Stimulated activated CD8-positive, alpha-beta memory T cell treated with anti-CD3 and anti-CD28 coated beads, Interleukin-7, amount 100 ng/mL, for 1 hour (primary cell): ENCODE measurements at places on chromosomes 3 and 15.

DNA sequence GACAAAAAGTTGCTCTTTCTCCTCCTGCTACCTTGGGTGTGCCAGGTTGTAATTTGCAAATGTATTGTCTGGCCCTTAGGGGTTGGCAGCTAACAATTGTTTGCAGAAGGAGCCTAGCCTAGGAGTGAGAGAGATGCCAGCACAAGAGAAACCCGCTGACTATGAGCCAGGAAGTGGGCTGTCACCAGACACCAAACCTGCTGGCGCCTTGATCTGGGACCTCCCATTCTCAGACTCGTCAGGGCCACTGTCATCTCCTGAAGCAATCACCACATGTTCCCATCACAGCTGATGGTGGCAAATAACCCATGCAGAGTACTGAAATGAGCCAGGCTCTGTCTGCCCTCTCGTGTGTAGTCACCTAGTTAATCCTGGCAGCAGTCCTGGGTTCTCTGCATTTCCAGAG is 406.4 kb upstream of the NPAP1 start:
- no peak for DNase-seq

- DNase-seq: no peak
Observed at GRCh38 chr15:52466134-52466701, 62.5 kb downstream of the MYO5A start.

DNA sequence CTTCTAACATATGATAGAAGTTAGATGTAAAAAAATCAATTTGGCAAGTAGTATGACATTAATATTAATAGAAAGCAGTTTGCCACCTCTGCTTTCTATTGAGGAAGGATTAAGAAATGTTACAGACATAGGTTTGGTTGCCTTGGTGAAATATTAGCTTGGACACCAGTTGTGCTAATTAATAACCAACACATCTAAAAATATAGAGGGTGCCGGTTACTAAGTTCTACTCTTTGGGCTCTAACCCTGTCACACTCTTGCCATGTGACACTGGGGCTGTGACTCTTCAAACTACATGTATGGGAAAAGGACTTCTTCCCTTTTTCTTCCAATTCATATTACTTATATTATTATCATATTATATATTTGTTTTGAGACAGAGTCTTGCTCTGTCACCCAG is 64.4 kb downstream of the TRIM71 start:
- no peak for DNase-seq

GRCh38 chr3:632571-633170 is 436.1 kb downstream of the CHL1 start:
- DNase-seq: no peak

DNA sequence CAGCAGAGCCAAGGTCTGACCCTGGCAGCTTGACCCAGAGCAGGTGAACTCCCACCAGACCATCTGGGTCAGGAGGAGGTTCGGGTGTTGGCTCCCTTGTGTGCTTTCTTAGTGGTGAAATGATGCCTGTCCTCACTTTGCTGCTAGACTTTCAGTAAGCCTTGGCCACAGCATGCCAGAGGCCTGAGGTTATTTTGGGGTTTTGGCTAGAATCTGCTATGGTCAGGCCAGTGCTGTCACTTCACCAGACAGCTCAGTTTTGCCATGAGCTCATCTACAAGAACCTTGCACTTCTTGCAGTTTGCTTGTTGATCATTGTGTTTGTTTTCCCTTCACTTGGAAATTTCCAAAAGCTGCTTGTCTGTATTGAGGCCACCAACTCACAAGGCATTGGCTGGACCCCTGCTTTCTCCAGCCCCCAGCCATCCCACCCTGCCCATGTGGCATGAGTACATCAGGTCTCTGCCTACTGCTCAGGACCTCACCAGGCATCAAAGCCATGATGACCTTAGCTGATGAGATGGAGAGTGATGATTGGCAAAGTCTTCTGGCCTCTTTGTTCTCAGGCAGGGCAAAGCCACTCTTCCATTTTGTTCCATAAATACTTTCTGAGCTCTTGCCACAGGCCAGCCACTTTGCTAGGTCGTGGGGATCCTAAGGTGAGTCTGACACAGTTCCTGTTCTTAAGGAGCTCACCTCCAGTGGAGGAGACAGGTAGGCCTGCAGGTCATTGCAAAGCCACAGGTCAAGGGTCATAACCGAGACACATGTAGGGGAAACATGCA is 122.6 kb downstream of the ARNT2 start:
- no peak for DNase-seq

GRCh38 chr3:121989943-121990342 is 32.1 kb downstream of the ILDR1 start:
- DNase-seq: no peak

- DNase-seq: no peak
Observed at GRCh38 chr15:30933293-30933692, 29.6 kb downstream of the FAN1 start.

- no peak for DNase-seq
Observed at GRCh38 chr15:88106074-88106473, 150.5 kb downstream of the NTRK3 start.

DNA sequence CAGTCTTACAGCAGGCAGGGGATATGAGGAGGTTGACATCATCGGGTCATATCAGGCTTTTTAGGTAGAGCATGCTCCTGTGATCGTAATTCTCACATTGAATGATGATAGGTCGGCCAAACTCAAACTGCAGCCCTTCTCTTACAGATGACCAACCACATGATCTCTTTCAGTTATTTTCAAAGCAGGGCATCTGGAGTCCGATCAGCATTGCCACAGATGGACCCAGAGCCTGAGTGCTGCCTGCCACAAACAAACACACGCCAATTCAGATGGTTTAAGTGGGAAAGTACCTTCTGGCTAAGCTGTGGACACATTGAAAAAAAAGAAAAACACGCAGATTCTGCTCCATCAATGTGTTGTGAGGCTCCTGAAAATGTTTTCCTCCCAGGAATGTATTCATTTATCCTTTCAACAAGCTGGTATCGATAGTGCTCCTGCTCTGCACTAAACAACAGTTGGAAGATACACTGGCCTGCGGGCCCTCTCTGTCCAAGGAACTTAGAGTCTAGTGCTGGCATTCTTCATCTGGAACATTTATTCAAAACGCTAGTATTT is 31.2 kb downstream of the ARPP21 start:
- DNase-seq: no peak

- no peak for DNase-seq
Observed at GRCh38 chr3:194983620-194984019, 287.3 kb downstream of the XXYLT1 start.

DNA sequence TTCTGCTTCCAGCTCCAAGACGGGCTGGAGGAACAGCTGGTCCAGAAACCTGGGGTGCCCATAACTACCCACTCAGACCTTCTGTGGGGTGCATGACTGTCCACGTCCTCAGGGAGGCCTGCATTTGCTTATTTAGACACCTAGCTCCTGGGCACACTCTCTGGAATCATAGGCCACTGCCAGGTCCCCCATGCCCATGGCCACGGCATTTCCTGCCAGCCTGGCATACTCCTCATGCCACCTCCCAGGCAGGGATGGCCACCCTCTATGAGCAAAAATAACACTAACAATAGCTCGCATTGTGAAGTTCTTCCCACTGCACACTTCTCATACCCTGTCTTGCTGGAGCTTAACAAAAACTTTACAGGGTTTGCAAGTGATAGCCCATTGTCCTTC is 166.9 kb upstream of the TPM1 start:
- no peak for DNase-seq

- DNase-seq: no peak
Observed at GRCh38 chr3:13122081-13123012, 49.1 kb upstream of the IQSEC1 start.

DNA sequence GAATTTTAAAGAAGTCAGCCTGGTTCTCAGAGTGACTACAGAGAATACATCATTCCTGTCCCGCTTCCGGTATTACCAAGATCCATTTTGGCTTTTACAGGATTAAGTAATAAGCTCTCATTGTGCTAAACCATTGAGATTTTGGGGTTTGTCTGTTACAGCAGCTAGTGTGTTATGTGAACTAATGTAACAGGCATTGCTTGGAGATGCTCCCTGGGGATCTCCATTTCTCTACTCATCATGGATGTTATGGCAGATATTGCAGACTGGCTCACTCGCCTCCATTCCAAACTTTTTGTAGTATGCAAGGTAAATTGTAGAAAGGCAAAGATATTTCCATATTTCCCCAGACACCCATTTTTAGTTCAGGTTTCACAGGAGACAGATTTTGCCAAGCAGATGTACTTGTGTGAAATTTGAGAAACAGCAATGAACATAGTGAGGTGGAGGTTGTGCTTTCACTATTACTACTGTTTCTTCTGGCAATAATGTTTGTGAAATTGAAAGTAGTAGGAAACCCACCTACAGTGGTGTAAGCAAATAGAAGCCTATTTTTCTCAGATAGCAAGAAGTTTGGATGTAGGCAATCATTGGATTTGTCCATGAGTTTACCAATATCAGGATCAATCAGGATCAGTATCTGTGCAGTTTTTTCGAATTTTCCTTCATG is 177.1 kb upstream of the GALNT15 start:
- no peak for DNase-seq

DNA sequence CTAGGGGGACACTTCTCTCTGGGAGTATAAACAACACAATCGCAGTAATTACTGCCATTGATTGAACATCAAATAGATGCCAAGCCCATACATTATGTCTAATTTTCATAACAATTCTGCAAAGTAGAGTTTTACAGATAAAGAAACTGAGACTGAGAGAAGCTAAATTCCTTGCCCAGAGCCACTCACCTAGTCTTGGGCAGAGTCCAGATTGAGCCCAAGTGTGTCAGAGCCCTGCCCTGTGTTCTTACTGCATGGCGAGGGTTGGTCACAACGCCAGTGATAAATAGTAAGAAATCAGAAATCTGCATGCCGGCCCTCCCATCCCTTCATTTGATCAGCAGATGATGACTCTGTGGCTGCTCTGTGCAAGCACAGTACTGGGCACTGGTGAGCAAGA is 106.3 kb downstream of the C3orf70 start:
- DNase-seq: no peak

- DNase-seq: no peak
Observed at GRCh38 chr15:91624353-91624968, 229.0 kb upstream of the SLCO3A1 start.

DNA sequence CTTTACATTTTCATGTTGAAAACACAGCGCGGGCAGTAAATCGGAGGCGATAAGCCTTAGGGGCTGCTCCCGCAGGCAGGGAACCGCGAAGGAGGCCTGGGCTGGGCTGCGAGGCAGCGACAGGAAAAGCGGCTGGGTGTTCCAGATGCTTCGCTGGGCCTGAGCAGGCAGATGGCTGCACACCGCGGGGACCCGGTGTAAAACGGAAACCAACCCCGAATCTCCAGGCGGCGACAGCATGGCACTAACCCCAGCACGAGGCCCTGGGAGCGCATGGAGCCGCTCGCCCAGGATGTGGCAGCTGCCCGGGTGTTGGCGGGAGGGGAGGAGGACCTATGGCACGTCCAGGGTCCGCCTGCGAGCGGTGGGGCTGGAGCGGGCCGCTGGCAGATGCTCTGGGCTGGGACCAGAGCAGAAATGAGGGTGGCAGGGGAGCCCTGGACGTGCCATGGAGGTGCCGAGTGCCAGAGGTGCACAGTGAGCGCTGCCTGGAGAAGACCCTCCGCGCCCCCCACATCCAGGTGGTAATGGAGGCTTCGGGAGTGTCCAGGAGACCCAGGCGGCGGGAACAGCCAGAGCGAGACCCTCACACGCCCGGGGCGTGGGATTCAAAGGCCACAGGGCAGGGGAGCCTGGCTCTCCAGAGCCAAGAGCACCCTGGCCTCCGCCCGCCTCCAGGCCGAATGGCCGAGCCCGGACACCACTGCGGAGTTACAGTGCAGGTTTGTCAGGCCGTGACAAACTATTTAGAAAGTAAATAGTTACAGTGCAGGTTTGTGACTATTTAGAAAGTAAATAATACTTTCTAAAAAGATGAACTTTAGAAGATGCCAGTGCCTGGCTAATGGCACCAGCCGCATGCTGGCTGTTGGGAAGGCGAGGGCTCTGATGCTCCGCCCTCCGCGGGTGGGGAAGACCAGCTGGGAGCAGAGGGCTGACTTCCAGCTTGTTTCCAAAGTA is 293.6 kb downstream of the OCA2 start:
- DNase-seq: no peak

- DNase-seq: no peak
Observed at GRCh38 chr3:44021651-44022594, 219.8 kb upstream of the TOPAZ1 start.

DNA sequence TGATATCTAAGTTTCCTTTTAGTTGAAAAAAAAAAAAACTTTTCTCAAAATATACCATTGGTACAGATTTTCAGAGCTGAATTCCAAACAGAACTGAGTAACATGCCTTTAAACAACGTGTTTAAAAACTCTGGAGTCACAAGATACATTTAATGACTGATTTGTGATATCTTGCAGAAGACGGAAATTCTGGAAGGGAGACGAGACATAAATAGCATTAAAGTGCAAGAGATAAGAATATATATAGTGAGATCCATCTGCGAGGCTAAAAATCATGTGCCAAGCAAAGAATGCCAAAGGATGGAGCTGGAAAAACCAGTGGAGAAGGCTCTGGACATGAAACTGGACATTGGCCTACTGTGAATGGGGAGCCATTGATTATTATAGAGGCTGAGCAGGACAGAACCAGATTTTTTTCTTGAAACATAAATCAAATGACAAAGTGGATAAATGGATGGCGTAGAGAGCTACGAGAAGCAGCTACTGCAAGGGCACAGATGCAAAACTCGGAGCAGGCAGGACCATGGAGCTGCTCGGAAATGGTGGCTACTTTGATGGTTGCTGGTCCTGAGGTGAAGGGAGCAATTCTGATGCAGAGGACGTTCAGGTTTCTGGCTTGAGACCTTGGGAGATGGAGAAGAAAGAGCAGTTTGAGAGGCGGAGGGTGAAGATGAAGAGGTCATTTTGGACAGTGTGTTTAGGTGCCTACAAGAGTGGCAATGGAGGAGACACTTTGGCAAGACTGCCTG is 88.8 kb downstream of the CPN2 start:
- DNase-seq: no peak

DNA sequence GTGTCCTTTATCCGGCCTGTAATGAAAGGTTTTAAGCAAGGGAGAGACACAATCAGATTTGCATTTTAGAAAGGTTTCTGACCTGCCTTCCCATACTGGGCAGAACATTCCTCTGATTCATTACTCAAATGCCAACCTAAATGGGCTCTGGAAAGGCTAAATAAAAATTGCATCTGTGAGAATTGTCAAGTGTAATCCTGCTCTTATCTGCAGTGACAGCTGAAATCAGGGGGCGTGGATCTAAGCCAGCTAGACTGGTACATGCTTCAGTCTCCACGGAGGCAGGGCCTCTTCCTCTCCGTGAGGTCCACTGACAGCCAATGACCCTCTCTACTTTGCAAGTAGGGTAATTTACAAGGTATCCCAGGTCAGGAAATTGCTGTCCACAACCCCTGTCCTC is 32.5 kb upstream of the MINAR1 start:
- no peak for DNase-seq

DNA sequence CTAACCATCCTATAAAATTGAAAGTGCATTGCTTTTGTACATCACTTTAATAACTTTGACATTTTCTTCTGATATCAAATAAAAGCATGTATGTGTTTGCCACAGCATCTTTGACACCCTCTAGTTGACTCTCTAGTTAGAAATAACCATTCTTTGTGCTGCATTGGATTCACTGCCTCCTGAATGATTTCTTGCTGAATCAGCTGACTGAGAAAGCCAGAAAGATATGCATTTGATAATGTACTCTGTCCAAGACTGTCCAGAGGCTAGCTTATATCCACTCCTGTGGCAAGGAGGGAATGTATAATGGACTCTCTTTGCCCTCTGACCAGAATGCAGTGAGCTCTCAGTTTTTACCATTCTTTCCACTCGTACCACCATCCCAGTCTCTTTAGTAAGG is 6.2 kb downstream of the RAB11A start:
- no peak for DNase-seq
